ENCODE measurements at places on chromosomes 1 and 21. TPM values are rescaled to one million over a fixed set of nuclear protein-coding genes. Genes with fewer than 3 reads are reported as not detected.

GRCh38 chr1:236685205-236685916 is 938 bp upstream of the ACTN2 start:
- no peak for DNase-seq
- no peak overlapping the region for H3K27ac ChIP-seq
- peaks cover 42% of the 10 kb centered on the region for H3K27me3 ChIP-seq
- peaks cover 11% of the 10 kb centered on the region for H3K4me1 ChIP-seq
- peak overlapping the region; percentile 68 for H3K4me3 ChIP-seq

The NBPF14 gene
- total RNA-seq: 8.8 TPM

DNA sequence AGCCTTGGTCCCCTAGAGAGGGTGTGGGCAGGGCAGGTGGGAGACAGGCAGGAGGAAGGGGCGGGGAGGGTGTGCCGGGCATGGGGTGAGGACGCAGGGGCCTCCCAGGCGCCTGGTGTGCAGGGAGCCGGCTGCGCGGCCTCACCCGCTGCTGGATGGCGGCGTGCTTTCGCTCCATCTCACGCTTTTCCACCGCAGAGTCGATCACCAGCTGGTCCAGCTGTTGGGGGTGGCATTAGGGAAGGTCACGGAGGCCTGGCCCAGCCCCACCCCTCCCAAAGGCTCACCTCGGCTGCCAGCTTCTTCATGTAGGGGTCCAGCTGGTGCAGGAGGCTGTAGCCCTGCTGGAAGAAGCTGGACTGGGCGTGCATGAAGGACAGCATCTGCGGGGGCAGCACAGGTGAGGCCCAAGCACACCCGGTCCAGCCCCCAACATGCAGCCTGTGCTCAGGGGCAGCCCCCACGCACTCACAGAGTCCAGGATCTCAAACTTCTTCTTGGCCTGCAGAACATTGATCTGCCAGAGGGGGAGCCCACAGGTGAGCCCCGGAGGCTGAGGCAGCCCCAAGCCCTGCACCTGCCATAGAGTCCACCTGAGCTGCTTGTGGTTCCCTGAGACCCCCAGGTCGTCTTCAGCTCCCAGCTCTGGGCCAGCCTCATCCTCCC is 7.9 kb downstream of the ACAP3 start:
- peak; percentile 41 for DNase-seq
- H3K36me3 ChIP-seq: no peaks in the 10 kb centered on the region
- no peak overlapping the region for H3K4me3 ChIP-seq
- H3K27me3 ChIP-seq: no peaks in the 10 kb centered on the region
- peaks cover 2% of the 10 kb centered on the region for H3K4me1 ChIP-seq

GRCh38 chr1:43414634-43415223 is 25.0 kb downstream of the SZT2 start:
- H3K36me3 ChIP-seq: peaks cover 14% of the 10 kb centered on the region
- H3K4me1 ChIP-seq: no peaks in the 10 kb centered on the region
- H3K4me3 ChIP-seq: no peak overlapping the region
- DNase-seq: peak; percentile 54
- no peaks in the 10 kb centered on the region for H3K27me3 ChIP-seq
- no peak overlapping the region for H3K27ac ChIP-seq

DNA sequence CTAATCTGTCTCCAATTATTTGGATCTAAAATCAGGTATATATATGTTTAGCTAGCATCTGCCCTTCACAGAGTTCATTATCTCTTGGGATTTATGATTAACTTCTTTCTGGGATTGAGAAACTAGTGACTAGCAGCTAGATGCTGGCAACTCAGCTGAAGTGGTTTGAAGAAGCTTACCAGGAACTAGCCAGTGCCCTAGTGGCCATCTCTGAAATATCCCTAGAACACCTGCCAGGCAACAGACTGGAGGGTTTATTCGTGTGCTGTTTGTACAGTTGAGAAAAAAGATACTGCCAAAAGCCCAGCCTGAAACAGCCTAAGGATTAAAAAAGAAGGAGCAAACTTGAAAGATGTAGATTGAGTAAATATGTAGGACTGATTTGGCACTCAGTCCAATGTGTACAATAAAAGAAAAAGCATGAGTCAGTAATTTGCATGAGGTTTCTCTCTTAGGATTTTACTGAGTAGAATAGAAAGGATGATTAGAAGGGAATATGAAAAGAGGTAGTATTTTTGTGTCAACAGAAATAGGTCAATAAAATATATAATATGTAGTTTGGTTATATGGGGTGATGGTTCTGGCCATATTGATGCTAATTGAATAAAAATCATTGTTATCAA is 1144.6 kb upstream of the ADGRL2 start:
- no peak overlapping the region for H3K27ac ChIP-seq
- no peaks in the 10 kb centered on the region for H3K36me3 ChIP-seq
- no peak for DNase-seq
- no peaks in the 10 kb centered on the region for H3K27me3 ChIP-seq
- H3K4me3 ChIP-seq: no peak overlapping the region

- H3K27ac ChIP-seq: peak overlapping the region; percentile 58
- peaks cover 78% of the 10 kb centered on the region for H3K4me1 ChIP-seq
- H3K36me3 ChIP-seq: peaks cover 3% of the 10 kb centered on the region
- DNase-seq: peak; percentile 40
- peak overlapping the region; percentile 48 for H3K4me3 ChIP-seq
Measured at GRCh38 chr1:109498161-109498801, 4.4 kb downstream of the CYB561D1 start.

The FCRLA gene
- 0.35 TPM for total RNA-seq
